ENCODE measurements at places on chromosomes 7 and 10. TPM values are rescaled to one million over a fixed set of nuclear protein-coding genes. Genes with fewer than 3 reads are reported as not detected.

DNA sequence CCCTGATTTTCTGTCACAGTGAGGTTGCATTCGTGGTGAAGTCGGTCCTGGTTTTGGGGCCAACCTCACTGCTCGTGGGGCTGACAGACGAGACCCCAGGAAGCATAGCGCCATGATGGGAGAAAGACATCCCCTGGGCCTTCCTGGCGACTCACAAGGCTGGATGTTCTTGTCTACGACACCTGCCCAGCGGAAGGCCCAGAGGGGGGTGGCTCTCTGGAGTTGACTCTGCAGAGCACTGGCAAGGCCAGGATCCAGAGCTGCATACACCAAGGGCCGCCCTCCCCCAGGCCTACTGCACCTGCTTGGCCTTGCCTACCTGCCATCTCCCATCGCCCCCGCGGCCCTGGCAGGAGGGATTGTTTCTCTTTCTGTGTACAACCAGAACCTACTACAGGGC is 608.9 kb downstream of the PTPRN2 start:
- DNase-seq, result no peak

GRCh38 chr7:128948976-128949760 is 11.4 kb downstream of the IRF5 start:
- no peak for DNase-seq

- no peak for DNase-seq
Measured at GRCh38 chr10:34186745-34187144, 628.4 kb downstream of the PARD3 start.

DNA sequence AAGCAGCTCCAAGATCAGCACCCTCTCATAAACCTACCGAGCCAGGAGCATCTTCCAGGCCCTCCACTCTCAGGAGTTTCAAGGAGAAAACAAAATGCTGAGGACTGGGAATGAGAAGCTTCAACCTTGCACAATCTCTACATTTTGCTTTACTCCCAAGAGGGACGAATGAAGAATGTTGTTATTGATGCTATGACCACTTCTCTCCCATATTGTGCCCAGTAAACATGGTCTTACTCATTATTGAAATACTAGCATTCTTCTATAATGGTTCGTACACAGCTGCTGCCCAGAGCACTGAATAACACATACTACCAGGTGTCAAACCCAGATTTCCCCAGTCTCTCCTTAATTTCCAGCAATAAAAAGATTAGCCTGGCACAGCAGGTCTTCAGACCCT is 63.4 kb upstream of the BET1 start:
- DNase-seq, result no peak

DNA sequence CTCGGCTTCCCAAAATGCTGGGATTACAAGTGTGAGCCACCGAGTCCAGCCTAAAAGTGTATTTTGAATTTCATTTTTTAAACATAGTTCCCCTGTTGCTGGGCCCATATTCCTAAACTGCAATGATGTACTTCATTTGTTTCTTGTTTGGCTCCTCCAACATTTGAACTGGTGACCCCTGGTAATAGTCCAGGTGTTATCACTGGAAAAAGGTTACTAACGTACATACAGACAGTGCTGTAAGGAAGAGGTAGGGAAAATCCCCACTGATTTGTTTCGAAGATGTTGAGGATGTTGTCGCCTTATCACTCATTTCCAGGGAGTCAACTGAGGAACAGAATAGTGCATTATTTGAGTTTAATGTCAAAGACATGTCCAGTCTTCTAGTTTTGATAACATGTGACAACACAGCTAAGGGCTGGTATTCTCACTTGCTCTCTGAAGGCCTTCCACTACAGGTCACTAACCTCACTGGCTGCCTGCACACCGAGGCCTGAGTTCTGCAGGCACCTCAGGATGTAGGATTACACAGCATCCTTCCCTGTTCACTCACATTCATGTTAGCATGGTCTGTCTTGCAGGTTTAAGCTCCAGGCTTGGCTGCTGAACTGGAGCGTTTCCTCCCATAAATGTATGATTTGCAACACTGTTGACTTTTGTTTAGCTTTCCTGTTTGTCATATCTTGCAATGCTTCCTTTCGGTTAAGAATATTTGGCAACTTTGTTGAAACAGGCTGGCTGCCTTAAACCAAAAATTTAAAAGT is 362.8 kb downstream of the INHBA start:
- no peak for DNase-seq

Gene BHLHA15
- 0.29 TPM for polyA plus RNA-seq

- no peak for DNase-seq
Measured at GRCh38 chr7:30247541-30248401, 36.6 kb upstream of the ZNRF2 start.

Gene PTPRZ1
- polyA plus RNA-seq, result 2.8 TPM

DNA sequence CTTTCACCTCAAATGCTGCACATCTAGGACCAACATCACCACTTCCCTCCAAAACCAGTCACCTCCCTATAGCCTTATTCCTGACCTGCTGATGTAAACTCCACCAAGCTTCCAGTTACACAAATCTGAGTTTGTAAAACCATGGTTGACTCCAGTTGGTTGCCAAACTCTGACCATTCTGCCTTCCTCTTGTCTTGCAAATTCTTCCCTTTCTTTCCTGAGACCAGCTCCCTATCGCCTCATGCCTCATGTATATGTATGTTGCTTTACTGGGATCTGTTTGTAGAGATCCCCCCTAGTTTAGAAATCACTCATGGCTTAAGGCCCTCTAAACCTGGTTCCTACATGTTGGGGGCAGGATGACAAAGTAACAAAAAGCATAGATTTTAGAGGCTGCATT is 31.3 kb downstream of the PAX2 start:
- no peak for DNase-seq

GRCh38 chr10:115974351-115974750 is 298.7 kb downstream of the GFRA1 start:
- DNase-seq, result no peak

DNA sequence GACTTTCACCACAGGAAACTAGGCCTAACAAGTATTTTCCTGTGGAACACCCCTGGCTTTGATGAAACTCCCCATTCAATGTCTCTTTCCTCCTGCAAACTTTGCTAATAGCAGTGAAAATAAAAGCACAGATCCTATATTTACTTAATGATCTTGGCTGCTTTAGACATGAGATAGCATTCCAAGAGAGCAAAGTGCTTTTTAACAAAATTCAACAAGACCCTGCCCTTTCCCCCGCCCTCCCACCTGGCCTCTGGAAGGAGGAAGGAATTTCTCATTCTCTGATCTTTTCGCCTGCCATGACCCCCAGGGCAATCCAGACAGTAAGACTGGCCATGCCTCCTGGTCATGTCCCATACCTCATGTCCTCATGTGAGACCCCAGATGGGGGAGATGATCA is 185.7 kb downstream of the KCNMA1 start:
- no peak for DNase-seq

DNA sequence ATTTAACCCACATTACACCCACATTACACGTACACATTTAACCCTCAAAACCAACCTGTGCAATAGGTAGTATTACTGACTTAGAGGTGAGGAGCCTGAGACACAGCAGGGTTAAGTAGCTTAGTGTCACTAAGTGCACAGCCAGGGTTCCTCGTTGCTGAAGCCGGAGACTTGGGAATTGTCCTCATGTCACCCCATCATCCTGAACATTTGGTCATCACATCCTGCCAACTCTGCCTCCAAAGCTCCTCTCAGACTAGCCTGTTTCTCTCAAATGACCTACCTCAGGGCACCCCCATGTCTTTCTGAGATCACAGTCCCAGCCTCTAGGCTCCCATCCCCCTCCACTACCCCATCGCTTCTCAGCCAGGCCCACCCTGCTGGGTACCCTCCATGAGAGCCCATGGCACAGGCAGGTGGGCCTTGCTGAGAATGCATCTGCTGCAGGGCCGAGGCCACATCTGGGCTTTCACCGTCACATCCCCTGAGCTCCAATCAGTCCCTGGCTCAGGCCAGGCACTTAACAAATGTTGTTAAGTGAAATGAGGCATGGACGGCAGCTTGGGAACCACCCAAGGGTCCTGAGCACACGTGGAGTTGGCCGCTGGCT is 21.1 kb upstream of the PCBD1 start:
- no peak for DNase-seq

GRCh38 chr10:12958546-12959110 is 42.9 kb downstream of the CCDC3 start:
- DNase-seq, result no peak

DNA sequence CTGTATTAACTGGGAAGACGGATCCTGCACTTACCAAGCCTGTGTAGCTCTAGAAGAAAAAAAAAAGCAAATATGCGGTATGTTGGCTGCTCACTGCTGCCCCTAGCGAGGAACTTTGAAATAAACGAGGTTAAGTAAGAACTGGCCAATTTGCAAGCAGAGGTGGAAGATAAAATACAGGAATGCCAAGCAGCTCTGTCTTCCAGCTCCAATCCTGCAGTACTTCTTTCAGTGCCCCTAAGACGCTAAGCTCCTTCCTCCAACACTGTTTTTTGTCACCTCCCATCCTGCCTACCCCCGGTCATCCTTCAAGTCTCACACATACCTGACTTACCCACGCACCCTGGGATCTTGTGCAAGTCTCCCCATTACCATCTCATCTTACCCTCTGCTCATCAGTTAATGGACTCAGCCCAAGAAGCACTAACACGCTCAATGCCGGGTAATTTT is 809 bp downstream of the C10orf143 start:
- peak; percentile 95 for DNase-seq

- DNase-seq, result no peak
Measured at GRCh38 chr10:114064151-114065048, 20.7 kb downstream of the ADRB1 start.

DNA sequence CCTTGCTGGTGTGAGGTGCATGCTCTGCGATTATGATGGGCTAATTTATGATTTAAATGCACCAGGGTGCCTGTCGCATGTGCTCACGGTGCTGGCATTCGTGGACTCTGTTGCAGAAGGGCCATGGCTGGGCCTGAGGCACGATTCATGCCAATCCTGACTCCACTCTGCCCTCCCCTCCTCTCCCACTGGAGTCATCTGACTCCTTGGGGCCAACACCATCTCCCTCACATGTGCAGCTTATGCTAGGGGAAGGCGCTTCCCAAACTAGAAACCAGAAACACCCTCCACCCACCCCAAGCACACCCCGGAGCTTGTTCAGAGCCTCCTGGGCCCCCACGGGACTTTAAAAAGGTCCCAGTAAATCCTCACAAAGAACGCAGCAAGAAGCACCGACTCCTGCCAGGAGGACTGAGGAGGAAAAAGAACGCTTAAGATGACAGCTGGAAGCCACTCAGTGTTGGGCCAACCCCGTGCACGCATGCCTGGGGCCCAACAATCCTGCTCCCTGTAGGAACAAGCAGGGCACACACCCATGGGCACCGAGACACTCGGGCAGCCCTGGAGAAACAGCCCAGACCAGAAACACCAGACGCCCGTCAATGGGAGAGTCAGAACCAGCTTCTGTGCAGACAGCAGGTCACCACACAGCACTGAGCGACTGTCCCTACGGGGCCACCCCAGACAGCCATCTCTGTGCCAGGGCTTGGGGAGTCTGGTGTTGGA is 14.1 kb downstream of the BRI3 start:
- DNase-seq, result no peak

Gene TAF3
- 13.0 TPM for polyA plus RNA-seq

- DNase-seq, result no peak
Measured at GRCh38 chr7:120806669-120807068, 51.3 kb downstream of the TSPAN12 start.

Gene GPR37
- polyA plus RNA-seq, result 1.8 TPM
